Erythroblast (primary cell): ENCODE measurements at places on chromosomes 2 and 18.

- DNase-seq, result peak; percentile 41
Measured at GRCh38 chr2:100482741-100483140, 12.5 kb downstream of the NMS start.

GRCh38 chr2:188322569-188323551, 31.2 kb downstream of the GULP1 start:
- no peak for DNase-seq

- DNase-seq, result no peak
Measured at GRCh38 chr2:121429927-121430520, 100.7 kb upstream of the RNU4ATAC start.

- no peak for DNase-seq
Measured at GRCh38 chr2:150060341-150060740, 427.1 kb downstream of the RND3 start.

DNA sequence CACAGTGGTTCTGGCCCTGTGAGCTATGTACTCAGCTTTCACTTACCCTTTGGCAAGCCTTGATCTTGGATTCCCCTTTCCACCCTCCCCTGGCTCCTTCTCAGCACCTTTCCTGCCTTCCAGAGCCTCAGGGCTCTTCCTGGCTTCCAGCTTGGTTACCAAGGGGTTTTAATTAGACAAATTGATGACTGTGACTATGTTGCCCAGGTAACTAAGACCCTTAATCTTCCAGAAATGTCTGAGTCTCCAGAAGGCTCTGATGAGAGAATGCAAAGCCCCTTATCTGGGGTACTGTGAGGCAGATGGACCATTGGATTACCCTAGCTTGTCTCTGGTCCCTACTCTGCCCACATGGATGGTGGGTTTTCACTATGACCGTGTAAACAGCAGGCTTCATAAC, 174.2 kb downstream of the LOXHD1 start:
- DNase-seq, result no peak

DNA sequence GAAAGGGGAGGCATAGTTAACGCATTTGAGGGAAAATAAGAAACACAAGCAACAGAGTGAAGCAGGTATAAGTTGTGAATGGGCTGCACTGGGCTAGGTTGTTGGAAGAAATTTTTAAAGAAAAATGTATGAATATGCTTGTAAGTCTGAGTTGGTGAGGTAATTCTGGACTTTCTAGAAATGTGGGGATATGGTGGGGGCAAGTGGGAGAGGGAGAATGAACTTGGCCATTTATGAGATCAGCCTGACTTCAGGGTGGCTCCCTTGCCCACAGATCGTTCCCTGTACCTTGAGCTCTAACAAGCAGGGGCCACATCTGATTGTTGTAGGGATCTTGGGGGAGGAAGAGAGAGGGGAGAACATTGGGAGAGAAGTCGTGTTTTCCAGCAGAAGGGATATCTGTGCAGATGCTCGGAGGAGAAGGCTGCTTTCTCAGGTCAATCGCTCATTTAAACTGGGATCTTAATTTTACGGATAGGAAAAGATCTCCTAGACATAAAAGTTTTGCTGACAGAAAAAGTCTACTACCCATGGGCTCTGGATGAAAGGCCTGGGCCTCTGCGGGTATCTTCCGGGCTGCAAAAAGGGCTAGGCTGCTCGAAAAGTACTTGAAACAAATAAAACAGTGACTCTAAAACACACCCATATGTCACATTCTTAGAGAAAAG, 42.5 kb upstream of the FZD5 start:
- DNase-seq, result no peak

- DNase-seq, result peak; percentile 71
Measured at GRCh38 chr18:79429785-79430281, 34.1 kb downstream of the NFATC1 start.

DNA sequence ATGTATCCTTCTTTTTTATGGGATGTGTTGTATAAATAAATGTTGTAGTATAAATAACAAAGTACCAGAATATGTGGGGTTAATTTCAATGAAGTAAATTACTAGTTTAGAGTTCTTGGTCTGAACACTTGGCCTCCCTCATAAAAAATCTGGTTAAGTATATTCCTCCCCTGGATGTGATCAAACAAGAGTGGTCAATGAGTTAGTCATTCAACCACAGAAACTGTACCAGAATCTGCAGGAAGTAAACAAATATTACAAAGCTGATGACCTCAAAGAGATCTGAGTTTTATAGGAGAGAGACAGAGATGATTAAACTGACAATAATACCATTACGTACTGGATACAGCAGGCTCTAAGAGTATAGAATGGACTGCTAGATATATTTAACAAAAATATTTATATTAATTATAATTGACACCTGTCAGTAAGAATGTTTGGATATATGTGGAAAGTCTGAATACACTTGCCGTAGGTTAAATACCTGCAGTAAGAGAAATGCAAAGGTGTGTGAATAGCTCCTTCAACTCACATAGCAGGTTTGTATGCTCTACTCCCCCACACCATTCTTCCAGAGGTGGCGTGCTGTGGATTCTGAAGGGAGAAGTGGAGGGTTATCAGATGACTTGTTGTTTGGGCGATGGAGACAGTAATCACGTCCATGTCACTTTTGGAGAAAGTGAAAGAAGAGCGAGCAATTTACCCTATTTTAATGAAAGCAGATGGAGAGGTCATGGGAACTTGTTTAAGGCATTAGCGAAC, 108.3 kb upstream of the LRATD1 start:
- no peak for DNase-seq

DNA sequence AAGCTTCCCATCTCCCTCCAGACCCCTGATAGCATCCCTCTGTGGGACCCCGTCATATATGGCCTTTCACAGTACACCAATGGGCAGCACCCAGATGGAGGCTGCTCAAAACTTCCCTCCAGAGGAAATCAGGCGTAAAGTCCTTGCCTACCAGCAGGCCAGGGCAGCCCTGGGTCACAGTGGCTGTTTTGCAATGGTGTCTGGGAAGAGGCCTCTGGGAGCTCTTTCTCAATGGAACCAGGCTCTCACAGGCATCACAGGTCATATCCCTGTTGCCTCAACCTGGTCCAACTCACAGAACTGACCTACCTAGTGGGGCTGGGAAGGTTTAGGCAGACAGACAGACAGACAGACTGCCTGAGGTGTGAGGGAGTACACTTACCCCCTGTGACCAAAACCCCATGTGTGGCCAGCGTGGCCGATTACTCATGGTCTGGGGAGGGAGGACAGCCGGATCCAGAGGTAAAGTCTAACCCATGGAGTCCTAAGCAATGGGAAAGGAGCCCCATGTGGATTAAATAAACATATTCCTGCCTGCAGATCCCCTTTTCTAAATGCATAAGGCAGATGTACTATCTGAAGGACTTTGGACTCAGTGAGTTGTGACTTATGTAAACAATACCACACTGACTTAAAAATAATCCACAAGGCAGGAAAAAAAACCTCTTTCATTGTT, 58.2 kb downstream of the BCL2L11 start:
- DNase-seq, result no peak

- DNase-seq, result no peak
Measured at GRCh38 chr2:237603718-237604362, 13.3 kb upstream of the RAB17 start.

- no peak for DNase-seq
Measured at GRCh38 chr2:237254911-237255578, 158.9 kb downstream of the COL6A3 start.

DNA sequence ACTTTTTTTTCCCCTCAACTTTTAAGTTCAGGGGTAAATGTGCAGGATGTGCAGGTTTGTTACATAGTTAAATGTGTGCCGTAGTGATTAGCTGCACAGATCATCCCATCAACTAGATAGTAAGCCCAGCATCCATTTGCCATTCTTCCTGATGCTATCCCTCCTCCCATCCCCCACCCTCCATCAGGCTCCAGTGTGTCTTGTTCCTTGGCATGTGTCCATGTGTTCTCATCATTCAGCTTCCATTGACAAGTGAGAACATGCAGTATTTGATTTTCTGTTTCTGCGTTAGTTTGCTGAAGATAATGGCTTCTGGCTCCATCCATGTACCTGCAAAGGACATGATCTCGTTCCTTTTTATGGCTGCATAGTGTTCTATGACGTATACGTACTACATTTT, 47.2 kb upstream of the STON1 start:
- DNase-seq, result peak; percentile 3

- no peak for DNase-seq
Measured at GRCh38 chr2:25698752-25699151, 25.4 kb upstream of the DTNB start.

DNA sequence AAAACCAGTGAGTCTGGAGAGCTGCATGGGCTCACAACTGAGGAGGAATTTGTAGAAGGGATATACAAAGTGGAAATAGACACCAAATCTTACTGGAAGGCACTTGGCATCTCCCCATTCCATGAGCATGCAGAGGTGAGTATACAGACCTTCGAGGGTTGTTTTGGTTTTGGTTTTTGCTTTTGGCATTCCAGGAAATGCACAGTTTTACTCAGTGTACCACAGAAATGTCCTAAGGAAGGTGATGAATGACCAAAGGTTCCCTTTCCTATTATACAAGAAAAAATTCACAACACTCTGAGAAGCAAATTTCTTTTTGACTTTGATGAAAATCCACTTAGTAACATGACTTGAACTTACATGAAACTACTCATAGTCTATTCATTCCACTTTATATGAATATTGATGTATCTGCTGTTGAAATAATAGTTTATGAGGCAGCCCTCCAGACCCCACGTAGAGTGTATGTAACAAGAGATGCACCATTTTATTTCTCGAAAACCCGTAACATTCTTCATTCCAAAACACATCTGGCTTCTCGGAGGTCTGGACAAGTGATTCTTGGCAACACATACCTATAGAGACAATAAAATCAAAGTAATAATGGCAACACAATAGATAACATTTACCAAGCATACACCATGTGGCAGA, 3.6 kb downstream of the TTR start:
- no peak for DNase-seq

- DNase-seq, result no peak
Measured at GRCh38 chr2:100192300-100192699, 49.9 kb upstream of the AFF3 start.

- DNase-seq, result no peak
Measured at GRCh38 chr2:4420032-4420431, 716.7 kb downstream of the DCDC2C start.

DNA sequence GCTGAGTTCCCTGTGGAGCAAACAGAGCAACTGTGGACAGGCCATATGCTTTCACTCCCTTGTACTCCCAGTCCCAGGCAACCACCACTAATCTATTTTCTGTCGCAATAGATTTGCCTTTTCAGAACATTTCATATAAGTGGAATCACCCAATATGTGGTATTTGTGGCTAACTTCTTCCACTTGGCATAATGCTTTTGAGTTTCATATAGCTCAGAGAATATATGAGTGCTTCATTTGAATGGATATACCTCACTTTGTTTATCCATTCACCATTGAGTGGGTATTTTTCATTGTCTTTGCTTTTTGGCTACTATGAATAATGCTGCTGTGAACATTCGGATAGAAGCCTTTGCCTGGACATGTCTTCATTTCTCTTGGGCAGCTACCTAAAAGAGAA, 151.9 kb downstream of the CERS6 start:
- DNase-seq, result no peak

GRCh38 chr2:180520921-180521581, 459.4 kb upstream of the UBE2E3 start:
- no peak for DNase-seq

DNA sequence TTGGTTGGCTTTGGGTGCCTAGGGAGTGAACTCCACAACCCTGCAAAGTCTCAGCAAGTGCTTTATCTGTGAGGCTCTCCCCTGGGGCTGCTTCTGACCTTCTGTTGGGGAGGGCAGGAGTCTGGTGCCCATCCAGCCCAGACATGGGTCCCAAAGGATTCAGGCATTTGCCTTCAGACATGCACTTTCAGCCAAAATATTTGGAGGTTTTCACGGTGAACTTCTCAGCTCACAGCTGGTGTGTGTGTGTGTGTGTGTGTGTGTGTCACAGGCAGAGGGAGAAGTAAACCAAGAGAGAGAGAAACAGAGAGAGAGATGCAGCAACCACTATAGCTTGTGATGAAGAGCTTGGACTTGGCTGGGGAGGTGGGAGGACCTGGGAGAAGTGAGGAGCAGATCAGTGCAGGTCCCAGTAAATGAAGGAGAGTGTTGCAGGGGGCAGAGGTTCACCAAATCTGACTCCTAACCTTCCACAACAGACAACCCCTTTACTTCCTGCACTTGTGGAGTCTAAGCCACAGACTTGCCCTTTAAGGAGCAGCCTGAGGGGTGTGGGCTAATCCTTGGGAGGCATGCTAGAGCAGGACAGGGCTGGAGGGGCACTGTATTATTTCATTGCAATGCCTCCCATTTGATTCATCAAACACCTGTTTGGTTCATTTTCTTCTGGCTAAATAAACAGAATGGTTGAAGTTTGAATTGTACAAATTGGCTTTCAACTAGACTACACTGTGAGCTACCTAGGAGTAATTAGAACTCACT, 14.1 kb downstream of the SLC9A4 start:
- DNase-seq, result no peak

DNA sequence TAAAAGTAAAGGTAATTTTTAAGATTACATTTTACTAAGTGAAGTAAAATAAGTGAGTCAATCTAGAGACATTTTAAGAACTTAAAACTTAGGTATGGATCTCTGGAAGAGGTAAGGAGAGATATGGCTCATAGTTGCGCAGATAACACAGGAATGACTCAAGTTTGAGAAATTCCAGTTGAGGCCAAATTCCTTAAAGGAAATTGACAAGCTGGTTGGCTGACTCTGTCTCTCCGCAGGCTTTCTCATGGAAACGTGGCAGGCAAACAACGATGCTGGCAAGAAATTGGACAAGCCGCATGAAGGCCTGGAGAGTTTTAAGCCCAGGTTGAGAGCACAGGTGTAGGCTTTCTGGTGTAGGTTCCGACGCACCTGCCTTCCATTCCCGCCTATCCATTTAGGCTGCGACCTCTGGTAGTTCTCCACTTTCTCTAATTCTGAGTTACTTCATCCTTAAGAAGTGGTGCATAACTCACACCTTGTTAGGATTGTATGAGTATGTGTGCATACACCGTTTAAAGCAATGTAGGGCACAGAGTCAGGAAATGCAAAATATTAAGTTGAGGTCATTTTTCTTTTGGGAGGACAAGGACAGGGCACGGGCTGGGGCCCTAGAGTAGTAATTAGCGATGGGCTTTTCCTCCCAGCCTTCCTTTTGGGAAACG, 589 bp upstream of the DAW1 start:
- no peak for DNase-seq

- no peak for DNase-seq
Measured at GRCh38 chr2:33236482-33237385, 239.7 kb upstream of the RASGRP3 start.

GRCh38 chr2:204453730-204454167, 91.5 kb upstream of the PARD3B start:
- DNase-seq, result no peak

GRCh38 chr18:48244530-48244929, 164.7 kb downstream of the ZBTB7C start:
- DNase-seq, result no peak

- DNase-seq, result no peak
Measured at GRCh38 chr18:58867281-58867961, 2.7 kb downstream of the ZNF532 start.
